SIG-M5 (cell line): ENCODE measurements at places on chromosomes 3 and 15.

- no peak for DNase-seq
Observed at GRCh38 chr3:143329567-143330211, 210.1 kb downstream of the CHST2 start.

DNA sequence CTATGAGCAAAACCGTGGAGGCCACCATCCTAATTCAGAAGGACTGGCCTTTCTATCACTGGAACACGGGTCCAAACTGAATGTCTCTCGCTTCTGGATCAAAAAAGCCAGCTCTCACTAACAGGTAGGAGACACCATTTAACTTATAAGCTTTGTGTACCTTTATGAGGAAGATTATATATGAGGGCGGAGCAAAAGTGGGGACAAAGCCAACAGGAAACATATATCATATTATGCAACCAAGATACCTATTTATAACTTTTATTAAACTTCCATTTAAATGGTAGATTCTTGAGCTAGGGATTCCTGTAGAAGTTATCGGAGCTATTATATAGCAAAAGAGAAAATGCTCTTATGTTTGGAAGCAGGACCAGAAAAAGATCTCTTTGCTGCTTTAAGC is 78.4 kb downstream of the IGF2BP2 start:
- DNase-seq: no peak

- DNase-seq: peak; percentile 46
Observed at GRCh38 chr3:122609798-122610559, 32.5 kb downstream of the PARP15 start.

GRCh38 chr3:105950881-105951600 is 82.2 kb upstream of the CBLB start:
- DNase-seq: no peak

DNA sequence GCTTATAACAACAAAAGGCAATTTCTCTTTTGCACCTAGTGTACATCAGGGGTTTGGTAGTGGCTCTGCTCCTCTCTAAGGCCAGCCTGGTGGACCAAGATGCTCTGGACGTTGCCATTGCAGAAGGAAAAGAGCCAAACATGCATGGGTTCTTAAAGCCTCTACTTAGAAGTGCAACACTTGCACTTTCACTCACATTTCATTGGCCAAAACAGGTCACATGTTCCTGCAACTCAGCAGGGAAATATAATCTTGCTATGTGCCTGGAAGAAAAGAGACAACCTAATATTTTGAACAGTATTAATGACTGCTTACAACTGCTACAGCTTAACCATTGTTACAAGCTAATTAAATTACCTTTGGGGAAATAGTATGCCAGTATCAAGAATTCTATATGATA is 182.9 kb downstream of the IL5RA start:
- DNase-seq: no peak

GRCh38 chr3:132444383-132444782 is 27.1 kb downstream of the DNAJC13 start:
- DNase-seq: no peak

DNA sequence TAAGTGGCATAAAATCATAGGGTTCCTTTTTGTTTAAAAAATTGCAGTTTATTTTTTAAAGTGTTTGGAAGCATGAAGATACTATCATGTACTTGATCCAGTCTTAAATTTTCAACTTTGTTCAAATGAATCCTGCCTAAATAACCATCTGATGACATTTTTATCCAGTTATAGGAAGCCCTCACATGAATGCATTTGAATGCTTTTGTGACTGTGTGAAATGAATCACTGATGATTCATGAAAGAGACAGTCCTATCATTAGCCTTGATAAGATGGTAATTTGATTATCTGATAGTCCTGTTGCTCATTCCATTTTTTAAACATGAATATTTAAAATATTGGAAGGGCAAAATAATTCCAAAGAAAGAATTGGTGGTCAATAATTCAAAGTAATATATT is 401.9 kb upstream of the ROBO2 start:
- DNase-seq: no peak
